Lung (tissue), 17 donors: ENCODE measurements at places on chromosomes 6 and 20.
A peak's percentile ranks its signal among the peaks of the same experiment; 100 is the strongest.

DNA sequence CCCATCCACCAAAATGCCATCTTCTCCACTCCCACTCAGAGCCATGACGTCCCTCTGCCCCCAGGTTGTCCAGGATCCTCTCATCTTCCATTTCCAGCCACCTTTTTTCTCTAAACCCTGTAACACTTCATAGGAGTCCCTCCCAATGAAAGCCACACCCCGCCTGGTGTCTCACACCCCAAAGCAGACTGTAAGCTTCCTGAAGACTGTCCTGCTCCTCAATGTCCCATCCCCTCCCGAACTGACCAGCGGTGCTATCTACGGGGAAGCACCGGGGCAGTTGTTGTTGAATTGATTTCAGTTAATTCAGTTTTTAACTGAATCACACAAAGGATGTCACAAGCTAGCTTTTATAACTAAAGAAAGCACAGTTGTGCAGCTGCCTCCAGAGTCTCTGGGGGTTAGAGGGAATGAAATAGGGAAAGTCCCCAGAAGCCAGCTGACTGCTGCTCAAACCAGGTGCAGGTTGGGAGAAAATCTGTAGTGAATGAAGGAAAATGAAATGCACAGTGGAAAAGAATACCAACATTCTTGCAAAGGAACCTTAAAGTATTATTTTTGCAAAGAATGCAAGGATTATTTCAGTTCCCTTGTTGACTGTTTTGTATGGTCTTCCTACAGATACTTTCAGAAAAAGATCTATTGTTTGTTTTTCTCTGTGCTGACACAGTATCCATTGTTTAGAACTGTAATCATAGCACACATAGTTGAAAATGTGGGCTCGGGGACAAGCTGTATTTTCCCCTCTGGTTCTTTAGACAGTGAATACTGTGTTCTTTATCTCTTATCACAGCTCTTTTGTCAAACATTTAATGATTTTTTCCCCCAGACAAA lies 222.6 kb upstream of the QKI start:
- DNase-seq: no peak

DNA sequence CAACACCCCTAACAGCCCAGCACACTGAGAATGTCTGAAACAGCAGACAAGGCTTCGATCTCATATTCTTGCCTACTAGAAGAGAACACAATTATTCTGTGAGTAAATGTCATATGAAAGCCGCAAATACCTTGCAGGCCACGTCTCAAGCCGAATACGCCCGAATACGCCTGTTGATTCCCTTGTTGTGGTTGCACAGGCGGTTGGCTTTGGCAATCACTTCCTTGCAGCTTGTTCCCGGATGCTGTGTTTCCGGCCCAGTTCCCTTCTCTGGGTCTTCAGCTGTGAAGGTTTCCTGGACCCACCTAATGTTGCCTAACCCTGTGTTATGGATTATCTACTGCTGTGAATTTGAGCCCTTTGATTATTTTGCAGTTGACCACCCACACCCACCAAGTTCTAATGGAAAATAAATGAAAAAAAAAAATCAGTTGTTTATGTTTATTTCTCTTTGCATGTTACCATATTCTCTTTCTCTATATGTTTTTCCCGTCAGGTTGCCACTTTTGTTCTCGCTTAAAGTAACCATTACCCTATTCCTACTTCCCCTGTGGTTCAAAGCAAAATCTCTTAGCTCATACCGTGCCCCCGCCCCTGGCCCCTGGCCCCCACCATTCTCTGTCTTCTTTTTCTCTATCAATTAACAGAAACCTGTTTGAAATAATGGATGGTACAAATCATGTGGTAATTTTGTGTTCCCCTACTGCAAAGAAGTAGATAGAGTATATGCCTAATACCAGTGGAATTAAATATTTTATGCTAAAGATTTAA lies 172.4 kb downstream of the ADGB start:
- DNase-seq: peak; percentile 30

GRCh38 chr20:17627101-17627955 lies 54.7 kb downstream of the RRBP1 start:
- no peak for DNase-seq

DNA sequence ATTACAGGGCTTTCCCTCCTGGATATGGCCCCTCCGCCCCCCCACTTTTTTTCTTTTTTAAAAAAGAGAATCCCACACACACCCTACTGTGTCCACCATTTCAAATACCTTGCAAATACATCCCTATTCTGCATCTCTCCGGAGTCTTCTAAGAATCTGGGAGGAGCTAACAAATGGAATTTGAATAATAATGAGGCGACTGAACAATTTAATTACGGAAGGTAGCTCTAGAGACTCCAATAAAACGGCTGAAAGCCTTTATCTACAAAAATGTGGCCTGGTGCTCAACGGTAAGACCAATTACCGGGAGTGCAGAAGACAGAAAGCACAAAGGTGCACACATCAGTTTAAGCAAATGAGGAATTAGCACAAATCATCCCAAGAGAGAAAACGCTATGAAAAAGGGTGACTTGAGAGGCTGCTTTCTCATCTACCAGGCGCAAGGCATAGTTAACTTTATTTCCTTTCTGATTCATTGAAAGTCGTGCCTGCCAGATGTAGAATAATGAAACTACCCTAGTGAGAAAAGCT lies 1.8 kb downstream of the RRAGD start:
- no peak for DNase-seq

GRCh38 chr6:24481449-24481848 lies 7.9 kb downstream of the GPLD1 start:
- DNase-seq: no peak

DNA sequence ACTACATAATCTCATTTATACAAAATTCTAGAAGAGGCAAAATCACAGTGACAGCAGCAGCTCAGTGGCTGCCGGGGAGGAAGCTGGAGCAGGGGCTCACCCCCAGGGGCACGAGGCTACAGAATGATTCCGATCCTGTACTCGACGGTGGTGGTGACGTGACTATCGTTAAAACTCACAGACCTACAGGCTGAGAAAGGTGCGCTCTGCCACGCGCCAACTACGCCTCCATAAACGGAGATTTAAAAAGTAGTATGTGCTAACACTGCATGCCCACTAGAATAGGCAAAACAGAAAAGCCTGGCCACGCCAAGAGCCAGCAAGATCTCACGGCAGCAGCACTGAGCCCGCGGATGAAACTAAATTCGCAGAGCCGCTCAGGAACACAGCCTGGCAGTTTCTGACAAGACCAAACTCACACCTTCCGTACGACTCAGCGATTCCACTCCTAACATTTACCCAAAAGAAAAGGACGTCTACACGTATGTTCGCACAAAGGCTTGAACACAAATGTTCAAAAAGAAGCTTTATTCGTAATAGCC lies 25.2 kb downstream of the TAF4 start:
- DNase-seq: no peak

DNA sequence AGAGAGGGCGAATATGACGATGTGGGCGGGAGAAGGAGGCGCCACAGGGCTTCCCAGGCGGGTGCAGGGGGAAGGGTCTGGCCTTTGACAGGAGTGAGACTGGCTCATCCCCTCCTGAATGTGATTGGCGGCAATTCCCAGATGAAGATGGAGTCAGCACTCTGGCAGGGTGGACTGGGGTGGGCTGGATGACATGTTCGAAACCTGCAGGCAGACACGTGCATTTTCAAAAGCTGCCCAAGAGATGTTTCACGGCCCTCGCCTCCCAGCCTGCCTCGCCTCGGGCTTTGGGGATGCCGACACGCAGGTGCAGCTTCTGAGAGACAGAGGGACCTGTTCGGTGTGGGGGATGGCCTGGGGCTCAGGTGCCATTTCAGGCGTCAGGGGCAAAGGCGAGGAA lies 66.8 kb upstream of the AFDN start:
- DNase-seq: no peak

- peak; percentile 65 for DNase-seq
These were observed 156.2 kb downstream of the BCAS1 start for GRCh38 chr20:53914091-53914780.

DNA sequence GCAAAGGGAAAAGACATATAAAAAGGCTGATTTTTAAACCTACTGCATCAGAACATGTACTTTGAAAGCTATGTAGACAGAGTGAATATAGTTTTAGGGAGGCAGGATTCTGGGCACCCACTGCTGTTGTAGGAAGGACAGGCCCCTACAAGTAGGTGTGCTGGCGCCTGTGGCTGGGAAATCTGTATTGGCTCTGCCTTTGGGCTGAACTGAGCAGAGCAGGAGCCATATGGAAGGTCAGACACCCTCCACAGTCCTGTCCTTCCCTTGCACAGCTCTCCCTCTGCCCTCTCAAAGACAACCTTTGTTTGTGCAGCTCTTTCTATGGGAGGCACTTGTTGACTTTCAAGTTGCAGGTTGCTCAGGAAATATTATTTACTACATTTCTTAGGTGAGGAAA lies 18.4 kb upstream of the ULBP3 start:
- no peak for DNase-seq

DNA sequence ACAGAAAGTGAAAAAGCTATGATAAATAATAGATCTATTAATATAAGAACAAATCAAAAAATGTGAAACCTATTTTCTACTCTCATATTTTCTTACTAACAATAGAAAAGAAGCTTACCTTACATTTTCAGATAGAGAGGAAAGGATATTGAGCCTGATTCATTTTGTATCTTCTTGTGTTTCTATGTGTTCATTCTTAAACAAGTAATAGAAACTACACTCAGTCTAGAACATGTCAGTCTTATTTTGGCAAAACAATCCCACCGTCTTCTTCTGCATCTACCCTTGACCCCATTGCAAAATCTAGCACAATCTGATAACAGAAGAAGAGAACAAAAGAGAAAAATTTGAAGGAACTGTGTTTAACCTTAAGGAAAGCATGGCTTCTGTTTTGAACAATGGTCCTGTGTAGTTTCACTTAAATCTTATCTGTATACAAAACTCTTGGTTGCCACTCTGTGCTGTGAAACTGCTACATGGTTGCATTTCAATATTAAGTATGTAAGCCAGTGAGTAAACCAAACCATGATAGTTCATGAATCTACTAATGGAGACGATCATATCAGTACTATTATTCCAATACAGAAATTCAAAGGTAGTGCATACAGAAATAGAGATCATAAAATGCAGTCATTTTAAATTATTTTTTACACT lies 69.5 kb upstream of the LGSN start:
- no peak for DNase-seq

GRCh38 chr6:31541059-31541657 lies 645 bp downstream of the DDX39B start:
- peak; percentile 73 for DNase-seq

GRCh38 chr6:44837741-44838140 lies 450.2 kb downstream of the CDC5L start:
- DNase-seq: no peak

DNA sequence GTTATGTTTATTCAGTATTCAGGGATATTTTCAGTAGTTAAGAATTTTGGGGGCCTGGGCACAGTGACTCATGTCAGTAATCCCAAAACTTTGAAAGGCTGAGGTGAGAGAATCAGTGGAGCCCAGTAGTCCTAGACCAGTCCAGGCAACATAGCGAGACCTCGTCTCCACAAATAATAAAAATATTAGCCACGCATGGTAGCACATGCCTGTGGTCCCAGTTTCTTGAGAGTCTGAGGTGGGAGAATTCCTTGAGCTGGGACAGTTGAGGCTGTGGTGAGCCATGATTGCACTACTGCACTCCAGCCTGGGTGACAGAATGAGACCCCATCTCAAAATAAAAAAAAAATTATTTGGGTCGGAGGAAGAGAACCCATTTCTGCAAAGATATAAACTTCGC lies 20.3 kb downstream of the ADGRG6 start:
- no peak for DNase-seq

DNA sequence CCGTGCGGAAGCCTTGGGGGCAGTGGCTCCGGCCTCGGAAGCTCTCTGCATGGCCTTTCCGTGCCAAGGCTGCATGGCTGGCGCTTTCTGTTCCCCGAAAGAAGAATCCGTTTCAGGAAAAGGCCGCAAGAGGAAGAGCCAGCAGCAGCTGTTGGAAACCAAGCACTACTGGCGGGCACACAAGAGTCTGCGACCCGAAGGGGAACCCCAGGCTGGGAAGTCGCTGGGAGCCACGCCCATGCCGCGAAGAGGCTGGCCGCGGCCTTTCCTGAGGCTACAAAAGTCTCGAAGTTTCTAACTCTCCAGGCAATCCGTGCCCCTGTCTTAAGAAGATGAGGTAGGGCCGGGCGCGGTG lies at the start of gene CGAS:
Gene CGAS, minus strand, starts transcription at position 191 of the 355 bp plus-strand sequence. Its CDS starts 116 bp downstream, at position 75.
- peak; percentile 89 for DNase-seq
